Epithelial cell of esophagus (primary cell): ENCODE measurements at places on chromosomes 3 and 15.

DNA sequence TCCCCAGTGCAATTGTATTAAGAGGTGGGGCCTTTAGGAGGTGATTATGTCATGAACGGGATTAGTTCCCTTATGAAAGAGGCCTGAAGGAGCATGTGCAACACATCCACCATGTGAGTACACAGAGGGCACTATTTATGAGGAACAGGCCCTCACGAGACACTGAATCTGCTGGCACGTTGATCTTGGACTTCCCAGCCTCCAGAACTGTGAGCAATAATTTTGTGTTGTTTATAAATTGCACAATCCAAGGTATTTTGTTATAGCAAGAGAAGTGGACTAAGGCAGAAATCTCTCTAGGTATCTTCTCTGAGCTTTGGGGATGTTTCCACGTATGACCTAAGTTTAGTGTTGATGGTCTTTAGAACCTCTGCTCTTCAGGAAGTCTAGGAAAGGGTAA lies 149.3 kb upstream of the CBLB start:
- peak; percentile 29 for DNase-seq

GRCh38 chr3:106256249-106256957 lies 387.6 kb upstream of the CBLB start:
- DNase-seq: no peak

- DNase-seq: no peak
Observed at GRCh38 chr15:58046467-58046866, 19.0 kb downstream of the ALDH1A2 start.

GRCh38 chr15:38242055-38242454 lies 10.6 kb upstream of the SPRED1 start:
- no peak for DNase-seq

DNA sequence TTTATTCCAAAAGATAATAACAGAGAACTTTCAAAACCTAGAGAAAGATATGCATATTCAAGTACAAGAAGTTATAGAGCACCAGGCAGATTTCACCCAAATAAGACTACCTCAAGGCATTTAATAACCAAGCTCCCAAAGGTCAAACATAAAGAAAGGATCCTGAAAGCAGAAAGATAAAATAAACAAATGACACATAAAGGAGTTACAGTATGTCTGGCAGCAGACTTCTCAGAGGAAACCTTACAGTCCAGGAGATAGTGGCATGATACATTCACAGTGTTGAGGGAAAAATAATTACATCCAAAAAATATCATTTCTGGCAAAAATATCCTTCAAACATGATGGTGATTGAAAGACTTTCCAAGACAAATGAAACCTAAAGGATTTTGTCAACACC lies 185.8 kb upstream of the POU1F1 start:
- no peak for DNase-seq
